ENCODE measurements at places on chromosomes 12 and 14. TPM values are rescaled to one million over a fixed set of nuclear protein-coding genes. Genes with fewer than 3 reads are reported as not detected.

Gene SSTR1
- polyA plus RNA-seq = 1.3 TPM

Gene YLPM1
- 16.2 TPM for polyA plus RNA-seq

Gene RPS6KA5
- 0.95 TPM for polyA plus RNA-seq

Gene AGAP2
- 0.13 TPM for polyA plus RNA-seq

Gene TSPAN11
- 1.3 TPM for polyA plus RNA-seq

Gene OR4K13
- polyA plus RNA-seq = not detected

Gene RAD9B
- 0.17 TPM for polyA plus RNA-seq

Gene FOXG1
- polyA plus RNA-seq = not detected

Gene RHEBL1
- 0.52 TPM for polyA plus RNA-seq

Gene TRHDE
- 1.6 TPM for polyA plus RNA-seq

Gene SMCO2
- polyA plus RNA-seq = not detected

Gene CATSPERB
- 0.17 TPM for polyA plus RNA-seq

Gene ERP29
- 220 TPM for polyA plus RNA-seq

Gene SLC6A15
- not detected for polyA plus RNA-seq

Gene TSPAN19
- polyA plus RNA-seq = 1.3 TPM

Gene MYO1A
- polyA plus RNA-seq = 0.77 TPM

Gene MYF5
- polyA plus RNA-seq = not detected

Gene NPFF
- 1.3 TPM for polyA plus RNA-seq

Gene TMEM229B
- polyA plus RNA-seq = 3.1 TPM

Gene FAM222A
- polyA plus RNA-seq = 12.5 TPM

Gene CMKLR1
- polyA plus RNA-seq = 6.1 TPM

Gene TMEM30B
- 9.4 TPM for polyA plus RNA-seq

Gene KLHDC1
- polyA plus RNA-seq = 2.3 TPM

Gene LALBA
- not detected for polyA plus RNA-seq

Gene PIWIL1
- 0.15 TPM for polyA plus RNA-seq

Gene NEK9
- polyA plus RNA-seq = 25.4 TPM

Gene KERA
- polyA plus RNA-seq = not detected

Gene GALNT9
- 4.8 TPM for polyA plus RNA-seq

Gene GPR68
- polyA plus RNA-seq = 0.82 TPM

Gene AICDA
- not detected for polyA plus RNA-seq

Gene OR4K2
- polyA plus RNA-seq = not detected

Gene EPYC
- polyA plus RNA-seq = not detected

Gene IAPP
- polyA plus RNA-seq = not detected

Gene SLC35F4
- 0.30 TPM for polyA plus RNA-seq

Gene TOMM20L
- polyA plus RNA-seq = not detected

Gene OAS2
- polyA plus RNA-seq = 5.0 TPM
